Stromal cell of bone marrow (primary cell): ENCODE measurements at places on chromosomes 7 and 10.

DNA sequence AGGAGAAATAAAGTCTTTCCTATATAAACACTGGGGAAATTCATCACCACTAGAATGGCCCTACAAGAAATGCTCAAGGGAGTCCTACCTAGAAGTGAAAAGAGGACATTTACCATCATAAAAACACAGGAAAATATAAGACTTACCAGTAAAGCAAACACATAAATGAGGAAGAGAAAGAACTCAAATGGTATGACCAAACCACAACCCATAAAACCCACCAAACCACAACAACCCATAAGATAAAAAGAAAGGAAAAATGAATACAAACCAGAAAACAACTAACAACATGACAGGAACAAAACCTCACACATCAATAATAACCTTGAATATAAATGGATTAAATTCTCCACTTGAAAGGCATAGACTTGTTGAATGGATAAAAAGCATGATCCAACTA, 71.9 kb upstream of the DIP2C start:
- no peak for DNase-seq

GRCh38 chr10:86365346-86366032, 1.1 kb downstream of the GRID1 start:
- DNase-seq, result no peak

DNA sequence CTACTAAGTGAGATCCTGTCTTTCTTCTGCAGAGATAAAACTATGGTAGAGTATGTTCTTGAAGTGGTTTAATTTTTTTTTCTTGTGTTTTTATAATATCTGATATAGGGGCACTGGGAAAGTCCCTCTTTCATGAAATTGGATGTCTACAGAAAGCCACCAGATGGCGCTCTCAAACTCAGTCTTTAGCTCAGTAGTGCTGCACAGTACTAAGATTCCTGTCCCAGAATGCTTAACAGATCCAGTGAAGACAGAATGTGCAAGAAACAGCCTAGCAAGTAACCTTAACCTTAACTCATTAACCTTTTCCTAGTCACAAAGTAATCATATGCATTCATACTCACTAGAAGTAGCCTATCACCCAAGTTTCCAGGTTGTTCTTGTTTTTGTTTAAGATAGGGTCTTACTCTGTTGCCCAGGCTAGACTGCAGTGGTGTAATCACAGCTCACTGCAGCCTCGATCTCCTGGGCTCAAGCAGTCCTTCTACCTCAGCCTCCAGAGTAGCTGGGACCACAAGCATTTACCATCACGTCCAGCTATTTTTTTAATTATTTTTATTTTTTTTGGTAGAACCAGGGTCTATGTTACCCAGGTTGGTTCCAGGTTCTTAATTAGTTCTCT, 56.7 kb downstream of the IDE start:
- peak; percentile 57 for DNase-seq

DNA sequence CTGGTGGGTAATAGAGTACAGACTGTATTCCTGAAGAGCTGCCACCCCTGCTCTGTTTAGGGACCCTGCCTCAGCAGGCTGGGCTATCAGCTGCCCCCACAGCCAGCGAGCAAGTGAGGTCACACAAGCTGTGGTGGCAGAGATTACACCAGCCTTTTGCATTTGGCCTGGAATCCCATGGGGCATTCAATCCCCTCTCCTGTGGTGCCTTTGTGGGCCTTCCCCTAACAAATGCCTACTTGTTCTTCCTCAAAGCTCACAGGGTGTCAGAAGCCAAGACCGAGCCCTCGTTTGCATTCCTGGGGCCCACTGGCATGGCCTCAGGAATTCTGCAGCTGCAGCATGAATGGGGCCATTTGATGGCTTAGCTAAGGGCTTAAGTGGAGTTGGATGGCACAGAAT, 212.7 kb upstream of the PHYHIPL start:
- DNase-seq, result no peak

DNA sequence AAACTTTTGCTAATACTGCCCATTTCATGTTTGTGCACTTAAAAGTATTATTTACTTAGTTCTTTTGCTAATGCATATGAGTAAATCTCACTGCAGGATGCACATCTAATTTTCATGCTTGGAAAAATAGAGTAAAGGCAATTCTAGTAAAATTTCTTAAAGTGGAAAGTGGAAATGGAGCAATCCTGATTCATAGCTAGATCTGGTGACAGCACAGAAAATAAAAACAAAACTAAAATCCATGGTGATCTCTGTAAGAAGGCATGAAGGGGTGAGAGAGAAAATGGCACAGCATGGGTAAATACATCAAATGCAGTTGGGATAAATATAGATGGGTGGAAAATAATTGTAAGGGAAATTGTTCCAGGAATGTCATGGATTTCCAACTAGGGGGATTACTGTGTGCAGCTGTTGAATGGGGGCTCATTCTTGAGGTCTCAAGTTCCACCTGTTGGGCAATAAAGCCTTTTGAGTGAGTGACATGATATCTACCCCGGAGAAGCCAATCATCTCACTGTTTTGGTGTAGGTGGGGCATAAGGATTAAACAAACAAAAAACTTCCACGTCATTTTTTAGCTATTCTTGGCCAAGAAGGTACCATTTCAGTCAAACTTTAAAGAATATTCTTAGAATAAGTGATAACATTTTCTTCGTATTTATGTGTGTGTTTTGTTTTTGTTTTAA, 1.7 kb upstream of the MCU start:
- DNase-seq, result no peak

DNA sequence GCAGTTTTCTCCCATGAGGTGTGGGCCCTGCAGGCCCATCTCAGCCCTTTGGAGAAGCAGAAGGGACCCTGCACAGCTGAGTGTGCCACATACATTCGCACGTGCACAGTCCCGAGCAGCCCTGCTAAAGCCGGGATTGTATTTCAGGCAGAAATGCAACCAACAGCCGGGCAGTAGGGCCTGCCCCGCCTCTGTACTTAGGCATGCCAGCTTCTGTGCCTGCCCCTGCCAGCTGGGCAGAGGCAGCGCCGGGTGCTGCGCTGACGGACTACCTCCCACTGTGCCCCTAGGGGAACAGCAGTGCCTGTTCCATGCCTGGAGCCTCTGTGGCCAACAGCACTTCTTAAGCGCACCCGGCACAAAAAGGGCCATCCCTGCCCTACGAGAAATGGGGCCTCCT, 170.3 kb downstream of the NEURL1 start:
- no peak for DNase-seq

- DNase-seq, result no peak
Observed at GRCh38 chr10:85848756-85849155, 517.8 kb downstream of the GRID1 start.

DNA sequence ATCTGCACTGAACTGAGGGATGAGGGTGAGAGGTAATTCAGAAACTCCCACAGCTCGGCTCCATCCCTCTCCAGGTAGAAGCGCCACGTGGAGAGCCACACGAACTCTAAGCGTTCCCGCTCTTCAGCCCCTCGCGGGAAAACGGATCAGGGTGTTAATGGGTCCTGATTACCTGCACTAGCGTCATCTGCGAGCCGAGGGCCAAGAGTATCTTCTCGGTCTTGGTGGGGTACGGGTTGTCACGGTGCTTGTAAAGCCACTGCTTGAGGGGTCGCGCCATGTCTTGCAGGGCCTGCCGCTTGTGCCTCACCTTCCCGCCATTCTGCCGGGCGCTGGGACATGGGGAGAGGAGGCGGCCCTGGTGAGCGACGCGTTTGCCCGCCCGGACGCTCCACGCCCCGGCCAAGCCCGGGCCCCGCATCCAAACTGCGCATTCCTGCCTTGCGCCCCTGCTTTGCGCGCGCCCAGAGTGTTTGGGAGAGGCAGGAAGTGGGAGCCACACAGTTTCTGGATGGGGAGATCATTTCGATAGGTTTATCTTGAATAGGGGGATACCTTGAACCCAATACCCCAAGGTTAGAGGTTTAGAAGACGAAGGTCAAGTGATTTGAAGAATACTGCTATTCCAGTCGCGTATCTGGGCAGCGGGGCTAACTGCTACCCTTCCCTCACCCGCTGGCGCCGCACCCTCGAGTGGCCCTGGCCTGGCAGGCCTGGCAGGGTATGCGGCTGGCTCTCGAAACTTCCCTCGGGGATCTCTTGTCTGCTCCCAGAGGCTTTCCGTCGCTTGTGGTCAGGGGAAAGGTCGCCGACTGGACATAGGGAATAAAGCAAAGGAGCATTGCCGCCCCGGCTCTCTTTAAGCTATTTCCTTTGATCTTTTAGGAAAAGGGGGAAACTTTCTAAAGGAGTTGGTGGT, 4.2 kb downstream of the MKX start:
- DNase-seq, result no peak

DNA sequence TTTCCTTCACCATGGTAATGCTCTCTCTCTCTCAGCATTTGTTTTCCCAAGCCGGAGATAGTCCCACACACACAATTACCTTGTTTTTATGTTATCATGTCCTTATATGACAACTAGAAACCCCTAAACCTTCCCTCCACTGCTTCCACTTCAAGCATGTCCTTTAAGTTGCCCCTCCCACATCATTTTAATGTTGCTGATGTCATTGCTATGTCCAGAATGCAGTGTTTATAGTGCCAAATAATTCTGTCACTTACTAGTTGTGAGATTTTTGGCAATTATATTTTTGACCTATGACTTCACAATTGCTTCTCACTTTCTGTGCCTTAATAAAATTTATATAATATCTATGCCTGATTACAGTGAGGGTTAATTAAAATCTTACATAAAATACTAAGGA, 645.9 kb downstream of the XPNPEP1 start:
- DNase-seq, result no peak

- no peak for DNase-seq
Observed at GRCh38 chr10:92142949-92143348, 147.9 kb downstream of the CPEB3 start.

GRCh38 chr7:108418946-108419345, 37.3 kb downstream of the NRCAM start:
- no peak for DNase-seq

DNA sequence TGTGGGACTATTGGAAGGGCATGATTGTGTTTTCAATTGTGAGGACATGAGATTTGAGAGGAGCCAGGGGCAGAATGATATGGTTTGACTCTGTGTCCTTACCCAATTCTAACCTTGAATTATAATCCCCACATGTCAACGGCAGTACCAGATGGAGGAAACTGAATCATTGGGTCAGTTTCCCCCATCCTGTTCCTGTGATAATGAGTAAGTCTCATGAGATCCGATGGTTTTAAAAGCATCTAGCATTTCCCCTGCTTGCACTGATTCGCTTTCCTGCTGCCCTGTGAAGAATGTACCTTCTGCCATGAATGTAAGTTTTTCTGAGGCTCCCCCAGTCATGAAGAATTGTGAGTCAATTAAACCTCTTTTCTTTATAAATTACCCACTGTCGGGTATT, 1367.1 kb downstream of the XPNPEP1 start:
- DNase-seq, result no peak

DNA sequence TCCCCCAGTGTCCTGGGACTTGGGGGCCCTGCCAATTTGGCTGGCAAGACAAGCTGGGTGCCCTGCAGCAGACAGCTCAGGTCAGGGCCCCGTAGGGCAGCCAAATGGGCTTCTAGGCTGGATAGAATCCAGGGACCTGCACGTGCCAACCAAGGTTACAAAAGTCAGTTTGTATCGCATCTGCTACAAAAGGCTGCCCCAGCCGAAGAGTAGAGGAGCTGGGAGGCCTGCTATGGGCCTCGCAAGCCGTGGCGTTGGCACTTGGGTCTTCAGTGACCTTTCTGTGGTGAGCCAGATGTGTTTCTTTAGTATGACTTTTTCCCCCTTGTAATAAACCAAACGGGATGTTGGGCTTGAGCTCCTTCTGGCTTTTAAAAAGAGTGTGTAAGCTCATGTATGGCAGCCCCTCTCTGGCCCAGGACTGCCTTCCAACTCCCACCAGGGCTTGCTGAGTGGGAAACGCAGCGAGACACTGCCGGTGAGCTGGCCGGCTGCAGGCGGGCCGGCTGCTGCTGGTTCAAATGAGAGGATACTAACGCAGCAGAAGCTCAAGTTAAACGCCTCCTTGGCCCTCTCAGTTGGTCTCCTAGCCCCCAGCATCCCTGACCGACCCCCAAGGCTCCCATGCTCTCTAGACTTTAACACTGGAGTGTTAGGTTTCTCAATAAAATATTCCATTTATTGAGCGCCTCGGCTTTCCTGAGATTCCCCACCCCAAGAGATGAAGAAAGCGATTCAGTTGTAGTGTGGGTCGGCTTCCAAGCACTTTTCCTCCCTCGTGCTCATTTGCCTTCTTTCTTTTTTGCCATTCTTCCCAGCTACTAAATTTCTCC, 3.1 kb upstream of the HOXA10 start:
- DNase-seq, result no peak

GRCh38 chr7:37531225-37531624, 82.6 kb upstream of the ELMO1 start:
- DNase-seq, result no peak

DNA sequence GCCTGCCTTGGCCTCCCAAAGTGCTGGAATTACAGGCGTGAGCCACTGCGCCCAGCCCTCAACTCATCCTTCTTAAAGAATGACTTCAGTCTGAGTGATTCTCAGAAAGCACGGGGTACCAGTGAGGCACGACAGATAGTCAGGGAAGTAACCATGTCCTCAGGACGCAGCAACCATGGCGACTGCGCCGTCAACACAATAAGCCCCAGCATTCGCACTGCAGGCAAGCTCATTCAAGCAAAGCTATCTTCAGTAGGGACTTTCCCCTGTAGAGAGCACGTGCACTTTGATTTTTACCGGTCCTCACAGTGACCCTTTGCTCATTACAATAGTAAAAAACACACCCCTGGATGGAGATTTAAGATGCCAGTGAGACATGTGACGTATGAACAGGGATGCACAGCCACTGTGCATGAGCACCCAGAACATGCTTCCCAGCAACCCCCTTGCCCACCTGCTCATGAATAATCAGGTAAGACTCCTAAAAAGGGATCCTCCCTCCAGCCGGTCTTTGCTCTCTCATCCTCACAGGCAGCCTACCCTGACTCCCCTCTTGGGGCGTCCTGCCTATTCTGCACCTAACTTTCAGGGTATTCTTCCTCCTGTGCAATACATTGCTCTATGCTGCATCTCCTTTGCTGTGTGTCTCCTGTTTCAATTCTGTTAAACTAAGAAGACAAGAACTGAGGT, 9.1 kb downstream of the WDR86 start:
- no peak for DNase-seq

DNA sequence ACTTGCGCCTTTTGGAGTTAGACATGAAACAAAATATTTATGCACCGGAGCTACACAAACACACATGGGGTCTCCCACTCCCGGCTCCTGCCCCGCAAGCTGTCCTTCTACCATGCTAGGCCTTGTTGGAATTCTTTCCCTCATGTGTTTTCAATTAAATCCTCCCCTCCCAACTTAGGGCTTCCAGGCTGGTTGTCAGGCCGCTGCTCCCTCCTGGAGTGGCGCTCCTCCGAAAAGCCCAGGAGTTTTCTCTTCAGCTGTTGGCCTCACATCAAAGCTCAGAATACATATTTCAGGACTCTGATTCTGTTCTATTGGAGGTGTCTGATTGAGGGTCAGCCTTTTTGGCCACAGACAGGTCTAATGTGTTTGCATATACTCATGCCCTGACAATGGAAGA, 113.3 kb downstream of the FANK1 start:
- no peak for DNase-seq

DNA sequence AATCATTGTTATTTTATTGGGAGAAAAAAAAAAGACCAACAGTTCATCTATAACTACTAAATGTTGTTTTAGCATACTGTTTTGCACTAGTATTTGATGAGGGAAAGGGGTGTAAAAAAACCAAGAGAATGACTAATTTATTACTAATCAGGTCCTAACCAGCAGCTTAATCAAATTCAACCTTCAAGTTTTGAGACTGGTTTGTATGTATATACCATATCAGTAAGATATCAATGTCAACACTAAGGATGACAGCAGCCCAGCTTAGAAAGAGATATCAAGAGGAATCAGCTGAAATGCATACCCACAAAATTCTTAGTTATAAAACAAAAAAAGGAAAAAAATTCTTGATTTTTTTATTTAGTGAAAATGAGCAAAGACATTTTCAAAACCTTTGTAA, 122.6 kb downstream of the KMT2C start:
- no peak for DNase-seq

- DNase-seq, result no peak
Observed at GRCh38 chr10:66848856-66849255, 77.0 kb upstream of the LRRTM3 start.
